ENCODE measurements at places on chromosomes 11 and 22. TPM values are rescaled to one million over a fixed set of nuclear protein-coding genes. Genes with fewer than 3 reads are reported as not detected.

The MPEG1 gene
- total RNA-seq = not detected

The LRRC74B gene
- not detected for total RNA-seq

DNA sequence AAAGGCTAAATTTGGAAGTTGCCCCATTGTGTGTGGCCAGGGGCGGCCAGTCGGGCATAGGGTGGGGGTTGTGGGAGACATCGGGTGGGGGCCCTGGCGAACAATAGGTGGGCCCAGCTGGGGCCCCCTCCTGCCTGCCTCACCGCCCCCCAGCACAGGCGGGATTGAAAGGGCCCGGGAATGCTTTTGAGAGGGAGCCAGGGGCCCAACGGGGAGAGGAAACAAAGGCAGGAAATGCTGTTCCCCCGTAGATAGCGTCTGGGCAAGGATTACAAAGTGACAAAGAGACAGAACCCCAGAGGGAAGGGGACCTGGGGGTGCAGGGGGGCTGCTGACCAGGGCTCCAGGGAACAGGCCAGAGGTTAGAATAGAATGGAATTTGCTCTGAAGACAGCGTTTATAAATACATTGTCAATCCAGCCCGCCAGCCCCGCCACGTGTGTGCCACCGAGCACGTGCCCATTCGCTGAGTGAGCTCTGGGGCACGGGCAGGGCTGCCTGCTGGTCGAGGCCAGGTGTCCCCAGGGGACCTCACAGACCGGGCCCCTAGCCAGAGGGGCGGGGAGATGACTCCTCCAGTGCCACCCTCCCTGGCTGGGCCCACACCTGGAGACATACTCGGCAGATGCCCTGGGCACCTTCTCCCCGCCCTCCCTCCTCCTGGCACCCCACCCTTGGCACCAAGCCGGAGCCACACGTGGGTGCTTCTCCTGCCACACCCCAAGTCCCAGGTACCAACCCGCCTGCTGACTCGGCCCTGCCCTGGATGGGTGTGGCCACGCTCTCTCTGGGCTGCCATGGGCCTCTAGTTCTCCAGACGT lies 9.7 kb downstream of the PDGFB start:
- peak; percentile 63 for DNase-seq

- no peak for DNase-seq
Measured at GRCh38 chr11:14539982-14540421, 19.8 kb upstream of the PSMA1 start.
